ENCODE measurements at places on chromosomes 3 and 15.

GRCh38 chr3:193598202-193598601 lies 5.2 kb downstream of the OPA1 start:
- no peak for DNase-seq

GRCh38 chr15:77059786-77060361 lies 11.0 kb downstream of the TSPAN3 start:
- DNase-seq: peak; percentile 33

DNA sequence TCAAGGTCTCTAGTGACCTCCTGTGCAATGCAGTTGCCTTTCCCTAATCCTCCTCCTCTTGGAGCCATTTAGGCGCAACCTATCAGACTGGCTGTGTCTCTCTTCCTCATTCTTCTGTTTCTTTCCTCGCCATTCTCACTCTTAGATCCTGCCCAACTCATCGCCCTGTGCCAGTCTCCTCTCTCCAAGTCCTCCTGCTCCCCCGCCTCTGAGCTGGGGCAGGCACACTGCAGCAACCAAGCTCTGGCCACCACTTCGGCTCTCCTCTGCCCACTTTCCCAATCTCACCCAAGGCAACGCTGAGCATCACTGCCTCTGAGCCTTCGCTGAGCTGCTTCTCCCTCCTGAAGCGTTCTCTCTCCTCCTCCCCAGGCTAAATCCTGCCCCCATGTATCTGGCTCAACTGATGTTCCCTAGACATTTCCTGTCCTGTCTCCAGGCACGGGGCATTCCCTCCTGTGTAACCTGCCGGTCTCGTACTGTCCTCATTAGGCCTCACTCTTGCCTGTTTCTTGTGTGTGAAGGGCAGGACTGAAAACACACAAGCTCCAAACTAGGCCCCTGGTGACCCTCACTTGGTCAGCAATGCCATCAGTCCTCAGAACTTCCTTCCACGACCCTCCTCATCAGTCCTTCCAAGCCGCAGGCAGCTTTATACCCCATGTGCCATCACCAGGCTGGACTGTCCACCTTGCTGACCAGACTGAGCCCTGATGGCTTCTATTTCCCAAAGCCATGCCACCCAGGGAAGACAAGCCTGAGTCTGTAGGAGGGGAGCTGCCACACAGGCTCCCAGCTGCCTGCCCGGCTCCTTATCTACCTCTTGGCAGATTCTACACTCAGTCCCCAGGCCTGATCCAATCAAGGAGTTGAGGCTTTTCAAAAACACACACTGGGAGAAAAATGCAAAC lies 85.6 kb downstream of the SEC22A start:
- DNase-seq: no peak

DNA sequence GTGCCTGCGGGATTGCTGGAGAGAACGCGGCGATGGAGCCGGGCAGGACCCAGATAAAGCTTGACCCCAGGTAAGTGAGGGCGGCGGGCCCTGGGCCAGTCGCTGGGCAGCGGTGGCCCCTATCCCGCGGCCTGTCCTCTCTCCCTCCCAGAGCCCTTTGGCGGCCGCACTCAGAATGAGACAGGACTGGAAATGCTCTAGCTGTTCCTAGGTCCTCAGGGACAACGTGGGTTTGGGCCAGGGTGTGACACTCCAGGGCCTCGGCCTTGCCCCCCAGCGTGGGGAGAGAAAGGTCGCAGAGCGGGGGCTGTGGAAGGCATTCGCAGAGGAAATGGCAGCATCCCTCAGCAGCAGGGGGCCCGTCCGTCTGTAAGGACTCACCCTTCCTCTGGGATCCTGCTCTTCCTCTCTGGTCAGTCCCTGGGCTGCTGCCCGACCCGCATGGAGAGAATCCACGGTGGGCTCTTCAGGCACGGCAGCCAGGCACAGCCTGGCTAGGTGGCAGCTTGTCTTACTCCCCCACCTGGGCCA lies 412 bp downstream of the SLC51A start:
- DNase-seq: no peak

DNA sequence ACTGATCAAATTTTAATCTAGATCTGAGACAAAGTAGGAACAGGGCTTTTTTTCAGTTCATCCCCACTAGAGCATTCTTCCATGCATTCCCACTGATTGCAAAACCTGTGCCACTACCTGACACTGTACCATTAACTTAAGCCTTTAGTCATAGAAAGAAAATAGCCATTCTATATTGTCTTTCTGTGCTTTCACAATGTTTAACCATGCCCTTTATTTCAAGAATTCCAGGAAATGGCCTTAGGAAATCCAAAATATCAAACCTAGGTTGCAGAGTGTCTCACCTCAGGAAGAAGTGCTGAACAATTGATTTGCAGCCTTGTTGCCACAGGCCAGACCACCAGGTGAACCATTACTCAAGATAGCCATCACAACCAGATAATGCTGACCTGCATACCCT lies 56.2 kb upstream of the TGFBR2 start:
- no peak for DNase-seq

DNA sequence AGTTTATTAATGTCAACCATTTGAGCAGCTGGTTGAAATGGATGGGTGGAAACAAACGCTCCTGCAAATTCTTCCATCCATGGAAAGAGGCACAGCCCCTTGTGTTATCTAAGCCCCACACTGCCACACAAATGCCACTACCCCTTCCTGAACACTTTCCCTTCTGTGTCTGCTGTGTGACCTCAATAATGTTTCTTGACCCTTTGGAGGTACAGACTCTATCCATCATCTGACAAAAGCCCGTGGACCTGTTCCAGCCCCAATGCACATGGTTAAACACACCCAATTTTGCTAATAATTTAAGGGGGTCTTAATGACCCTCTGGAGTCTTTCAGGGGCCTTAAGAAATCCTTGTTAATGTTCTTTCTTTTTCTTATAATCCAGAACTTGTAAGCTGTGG lies 482.2 kb upstream of the CFAP20DC start:
- no peak for DNase-seq

DNA sequence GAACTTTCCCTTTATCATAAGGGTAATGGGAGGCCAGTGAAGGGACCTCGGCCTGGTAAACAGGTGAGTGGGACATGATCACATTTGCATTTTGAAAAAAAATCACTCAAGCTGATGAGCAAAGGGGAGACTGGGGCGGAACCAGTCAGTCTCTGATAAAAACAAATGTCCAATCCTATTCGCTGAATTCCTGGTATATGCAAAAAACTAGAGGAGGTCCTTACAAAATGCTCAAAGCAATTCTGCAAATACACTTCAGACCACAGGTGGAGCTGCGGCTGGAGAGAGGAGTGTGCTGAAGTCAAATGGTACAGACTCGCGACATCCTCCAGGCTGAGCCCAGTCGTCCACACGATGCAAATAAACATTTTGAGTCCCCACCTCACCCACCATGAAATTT lies 166.7 kb downstream of the FOXP1 start:
- DNase-seq: no peak

DNA sequence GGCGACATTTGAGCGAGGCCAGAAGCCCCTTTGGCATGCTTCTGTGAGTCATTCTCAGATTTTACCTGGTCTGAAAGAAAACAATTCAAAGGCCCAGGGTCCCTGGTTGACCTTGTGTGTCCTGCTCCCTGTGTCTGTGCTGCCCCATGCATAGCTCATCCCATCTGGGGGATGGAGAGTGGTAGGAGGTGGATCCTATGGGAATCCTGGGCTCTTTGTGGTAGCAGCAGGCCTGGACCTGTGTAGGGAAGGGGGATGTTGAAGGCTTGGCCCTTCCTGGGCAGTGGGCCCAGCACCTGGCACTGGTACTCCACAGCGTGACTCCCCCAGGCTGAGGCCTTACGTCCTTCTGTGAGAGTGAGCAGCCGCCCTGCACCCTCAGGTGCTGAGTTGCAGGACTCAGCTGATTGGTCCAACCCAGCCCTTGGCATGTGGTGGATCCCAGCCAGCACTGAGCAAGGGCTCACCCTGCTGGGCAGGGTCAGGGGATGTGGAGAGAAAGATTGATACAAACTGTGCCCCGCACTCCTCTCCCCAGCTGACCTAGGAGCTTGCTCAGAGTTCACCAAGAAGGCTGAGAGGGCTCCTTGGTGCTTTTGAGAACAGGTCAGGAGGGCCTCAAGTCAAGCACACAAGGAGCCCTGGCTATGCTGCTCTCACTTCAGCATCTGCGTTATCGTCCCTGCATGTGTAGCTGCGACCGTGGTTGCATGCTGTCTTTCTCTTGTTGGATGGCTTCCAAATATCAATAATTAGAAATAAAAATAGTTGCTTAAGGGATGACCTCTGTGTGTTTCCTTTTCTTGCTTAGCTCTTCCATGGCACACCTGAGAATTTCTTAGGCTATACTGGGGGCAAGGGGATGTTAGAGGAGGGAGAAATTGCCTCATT lies 21.4 kb upstream of the JMJD7 start:
- peak; percentile 42 for DNase-seq

- DNase-seq: peak; percentile 91
Measured at GRCh38 chr15:68578175-68578979, 416 bp upstream of the CORO2B start.

GRCh38 chr3:60582288-60582687 lies 669.0 kb downstream of the FHIT start:
- DNase-seq: peak; percentile 39

- no peak for DNase-seq
Measured at GRCh38 chr15:31528846-31529245, 202.2 kb downstream of the KLF13 start.

Measured in astrocyte of the hippocampus (primary cell).